ENCODE measurements at places on chromosomes 7 and 10.

- DNase-seq = no peak
These were observed 247.9 kb downstream of the PTEN start for GRCh38 chr10:88111294-88111693.

GRCh38 chr10:13788711-13789447 is 202.1 kb downstream of the PRPF18 start:
- peak; percentile 33 for DNase-seq

DNA sequence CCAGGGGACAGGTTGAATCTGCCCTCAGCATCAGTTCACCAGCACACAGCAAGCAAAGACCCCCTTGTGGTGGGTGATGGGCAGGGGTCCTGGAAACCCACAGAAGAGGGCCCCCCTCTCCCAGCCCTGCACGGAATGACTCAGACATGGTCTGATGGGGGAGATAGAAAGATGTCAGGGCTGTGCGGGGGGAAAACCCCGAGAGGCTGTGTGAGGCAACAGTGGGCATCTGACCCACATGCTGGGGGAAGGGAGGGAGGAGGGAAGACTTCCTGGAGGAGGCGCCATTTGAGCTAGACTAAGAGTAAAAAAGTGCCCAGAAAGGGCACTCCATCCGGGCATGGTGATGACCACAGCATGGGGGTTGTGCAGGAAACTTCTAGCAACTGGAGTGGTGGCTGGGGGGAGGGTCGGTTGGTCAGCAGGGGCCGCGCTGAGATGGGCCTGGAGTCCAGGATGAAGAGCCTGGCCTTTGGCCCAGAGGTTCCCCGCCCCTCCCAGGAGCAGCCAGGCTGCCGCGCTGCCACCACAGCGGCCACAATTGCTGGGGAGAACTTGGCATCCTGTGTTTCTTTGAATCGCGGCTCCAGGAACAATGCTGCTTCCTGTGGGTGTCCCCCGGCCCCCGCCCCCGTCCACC is 2.5 kb downstream of the LFNG start:
- DNase-seq = no peak

GRCh38 chr10:71319042-71319799 is at the start of gene SLC29A3:
TSS of gene SLC29A3 (plus strand) at chr10:71319259. CDS start at chr10:71319310, 51 bp downstream.
- peak; percentile 84 for DNase-seq

DNA sequence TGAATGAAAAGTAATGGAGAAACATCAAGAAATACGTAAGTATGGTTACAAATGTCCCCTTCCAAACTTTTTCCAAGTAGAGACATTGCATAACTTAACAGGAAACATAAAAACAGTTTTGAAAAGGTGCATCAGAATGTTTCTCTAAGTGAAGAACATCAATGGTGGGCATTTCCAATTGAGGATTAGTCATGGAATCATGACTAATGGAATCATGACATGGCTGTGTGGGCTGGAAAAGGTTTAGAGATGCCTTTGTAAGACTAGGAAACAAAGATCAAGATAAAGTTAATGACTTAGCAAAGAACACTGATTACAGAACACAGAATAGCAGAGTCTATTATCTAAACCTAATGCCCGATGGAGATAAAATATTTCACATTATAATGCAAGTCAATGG is 272.0 kb downstream of the HPSE2 start:
- no peak for DNase-seq

All from ovary (tissue), 10 donors.